Right cardiac atrium (tissue), 5 donors: ENCODE measurements at places on chromosomes 2 and 18. TPM values are rescaled to one million over a fixed set of nuclear protein-coding genes. Genes with fewer than 3 reads are reported as not detected.

DNA sequence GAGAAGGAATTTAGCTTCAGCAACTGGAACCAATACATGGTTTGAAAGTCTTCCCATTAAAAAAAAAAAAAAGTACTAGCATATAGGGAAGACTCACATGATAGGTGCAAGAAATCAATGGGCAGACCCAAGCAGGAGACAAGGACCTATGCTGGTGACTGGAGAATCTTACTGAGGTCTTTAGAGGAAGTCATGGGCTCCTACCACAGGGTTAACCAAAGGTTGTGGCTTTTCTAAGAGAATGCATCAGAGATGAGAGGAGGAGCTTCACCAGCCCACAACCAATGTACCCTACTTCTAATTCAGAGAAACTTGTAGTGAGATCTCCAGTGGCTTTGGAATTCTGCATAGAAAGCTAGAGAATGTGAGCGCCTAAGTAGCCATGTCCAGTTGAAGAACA, 207.4 kb downstream of the NCKAP5 start:
- DNase-seq, result no peak

DNA sequence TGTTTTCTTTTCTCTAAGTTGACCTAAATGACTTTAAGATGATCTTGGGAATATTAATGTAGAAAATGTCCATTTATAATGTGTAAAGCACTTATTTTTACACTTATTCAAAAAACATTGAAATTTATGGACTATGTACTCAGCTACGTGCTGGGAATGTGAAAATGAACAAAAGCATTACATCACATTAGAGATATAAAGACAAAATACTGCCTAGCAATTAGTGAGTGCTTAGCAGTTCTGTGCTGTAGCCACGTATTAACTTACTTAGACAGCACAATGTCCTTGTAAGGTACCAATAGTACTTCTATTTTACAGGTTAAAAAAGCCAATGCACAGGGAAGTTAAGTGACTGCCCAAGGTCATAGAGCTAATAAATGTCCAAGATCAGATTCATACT, 103.8 kb upstream of the TTN start:
- DNase-seq, result no peak

DNA sequence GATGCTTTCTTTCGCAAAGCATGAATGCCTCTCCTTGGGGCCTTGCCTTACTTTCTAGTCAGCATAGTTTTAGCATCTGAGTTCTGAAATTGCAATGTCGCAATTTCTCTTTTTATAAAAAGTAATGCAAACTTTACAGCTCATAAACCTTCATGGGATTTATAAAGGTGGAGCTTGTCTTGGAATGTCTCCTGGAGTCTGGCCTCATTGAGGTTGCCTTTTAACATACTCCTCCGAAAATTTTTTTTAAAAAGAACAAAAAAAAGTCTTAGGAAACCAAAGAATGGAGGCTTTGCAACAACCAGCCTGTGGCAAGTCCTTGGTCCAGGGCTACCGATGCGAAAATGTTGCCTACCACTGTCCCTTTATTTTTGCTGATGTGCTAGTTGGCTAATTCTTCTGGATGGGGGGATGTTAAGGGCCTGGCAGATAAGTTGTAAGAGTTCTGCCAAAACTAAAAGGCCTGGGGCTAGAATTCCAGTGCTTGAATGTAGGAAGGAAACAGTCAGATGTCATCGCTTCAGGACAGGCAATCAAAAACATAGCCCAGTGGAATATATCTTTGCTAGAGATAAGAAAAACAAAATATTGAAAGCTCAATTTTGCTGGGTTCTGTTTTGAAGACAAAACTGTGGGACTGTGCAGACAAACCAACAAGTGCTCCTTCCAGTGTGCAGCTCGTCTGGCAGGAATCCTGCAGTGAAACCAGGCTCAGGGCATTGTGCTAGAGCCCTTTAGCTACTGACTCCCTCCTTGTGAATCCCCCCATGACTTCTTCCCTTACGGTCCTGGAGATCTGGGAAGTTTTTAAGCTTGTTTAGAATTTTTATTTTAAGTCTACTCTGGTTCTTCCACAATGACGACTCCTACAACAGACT, 213.0 kb downstream of the PIEZO2 start:
- peak; percentile 45 for DNase-seq

DNA sequence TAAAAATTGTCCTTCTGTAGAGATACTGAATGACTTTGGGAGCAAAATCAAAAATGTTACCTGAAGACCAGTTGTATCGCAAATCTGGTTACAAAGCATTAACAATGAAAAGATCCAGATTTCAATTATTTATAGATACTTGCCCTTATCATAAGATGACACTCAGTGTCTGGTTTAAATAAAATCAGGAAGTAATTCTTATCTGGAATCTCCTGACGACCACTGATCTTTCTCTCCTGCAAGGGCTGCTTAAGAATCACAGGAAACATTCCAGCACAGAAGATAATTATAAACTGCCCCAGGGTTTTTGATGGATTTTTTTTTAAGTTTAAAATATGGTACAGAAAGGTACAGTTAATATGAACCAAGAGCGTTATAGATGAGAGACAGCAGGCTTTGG, 205.7 kb downstream of the ALK start:
- no peak for DNase-seq

GRCh38 chr18:41624460-41624859, 330.6 kb upstream of the PIK3C3 start:
- DNase-seq, result no peak

DNA sequence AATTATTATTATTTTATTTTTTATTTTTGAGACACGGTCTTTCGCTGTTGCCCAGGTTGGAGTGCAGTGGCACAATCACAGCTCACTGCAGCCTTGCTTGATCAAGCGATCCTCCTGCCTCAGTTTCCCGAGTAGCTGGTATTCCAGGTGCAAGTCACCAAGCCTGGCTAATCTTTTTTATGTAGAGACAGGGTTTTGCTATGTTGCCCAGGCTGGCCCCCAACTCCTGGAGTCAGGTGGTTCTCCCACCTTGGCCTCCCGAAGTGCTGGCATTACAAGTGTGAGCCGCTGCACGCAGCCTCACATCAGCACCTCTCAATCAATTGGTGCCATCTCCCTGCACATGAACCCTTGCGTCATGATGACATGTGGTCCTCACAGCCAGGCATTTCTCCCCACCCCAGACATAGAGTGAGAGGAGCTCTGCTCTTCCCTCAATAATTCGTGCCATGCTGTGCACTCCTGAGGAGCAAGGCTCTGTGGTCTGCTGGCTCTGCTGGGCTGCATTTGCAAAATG, 5.9 kb downstream of the INPP5D start:
- DNase-seq, result no peak

Gene OSR1
- total RNA-seq, result 8.8 TPM

GRCh38 chr2:152617456-152618192, 99.6 kb downstream of the PRPF40A start:
- DNase-seq, result no peak

GRCh38 chr2:118351796-118352195, 263.5 kb downstream of the INSIG2 start:
- DNase-seq, result no peak
